Thymus (tissue), 14 donors: ENCODE measurements at places on chromosomes 12 and 14. TPM values are rescaled to one million over a fixed set of nuclear protein-coding genes. Genes with fewer than 3 reads are reported as not detected.

The ARHGEF40 gene
- 6.9 TPM for total RNA-seq

The PDE3A gene
- total RNA-seq: 1.1 TPM

The KRT72 gene
- 0.33 TPM for total RNA-seq

GRCh38 chr14:77260631-77261030 lies 10.4 kb downstream of the NGB start:
- no peaks in the 10 kb centered on the region for H3K4me1 ChIP-seq
- H3K27ac ChIP-seq: no peak overlapping the region
- DNase-seq: no peak
- no peak overlapping the region for H3K4me3 ChIP-seq
- H3K36me3 ChIP-seq: no peaks in the 10 kb centered on the region

DNA sequence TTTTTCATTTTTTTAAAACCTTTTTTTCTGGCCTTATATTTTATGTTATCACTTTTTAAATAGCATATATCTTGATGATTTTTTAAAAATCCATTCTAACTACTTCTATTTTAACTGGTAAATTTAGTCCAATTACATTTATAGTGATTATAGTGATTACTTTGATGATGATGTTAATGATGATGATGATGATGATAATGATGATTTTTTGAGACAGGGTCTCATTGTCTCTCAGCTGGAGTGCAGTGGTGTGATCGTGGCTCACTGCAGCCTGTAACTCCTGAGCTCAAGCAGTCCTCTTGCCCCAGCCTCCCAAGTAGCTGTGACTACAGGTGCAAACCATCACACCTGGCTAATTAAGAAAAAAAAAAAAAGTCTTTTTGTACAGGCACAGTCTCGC lies 27.1 kb downstream of the BRMS1L start:
- no peaks in the 10 kb centered on the region for H3K4me1 ChIP-seq
- no peak overlapping the region for H3K4me3 ChIP-seq
- no peaks in the 10 kb centered on the region for H3K27me3 ChIP-seq
- no peak for DNase-seq
